ENCODE measurements at places on chromosomes 1 and 21. TPM values are rescaled to one million over a fixed set of nuclear protein-coding genes. Genes with fewer than 3 reads are reported as not detected.

Gene FMO5
- total RNA-seq, result 7.7 TPM

Gene ANXA9
- total RNA-seq, result 1.3 TPM

Gene DENND2C
- total RNA-seq, result 3.7 TPM

Gene PTPRC
- 58.4 TPM for total RNA-seq

Gene BGLAP
- not detected for total RNA-seq

Gene GBP6
- not detected for total RNA-seq

Gene DISC1
- 21.6 TPM for total RNA-seq

Gene CNR2
- not detected for total RNA-seq

Gene PTGFR
- 7.5 TPM for total RNA-seq

Gene TDRD5
- total RNA-seq, result 1.5 TPM

Gene HMGB4
- total RNA-seq, result not detected

Gene HMGCS2
- not detected for total RNA-seq

Gene OLFML2B
- total RNA-seq, result 43.3 TPM

Gene B3GALT2
- 0.65 TPM for total RNA-seq

Gene OR2L2
- not detected for total RNA-seq

Gene NBPF10
- 0.98 TPM for total RNA-seq

Gene OR2L13
- total RNA-seq, result not detected

Gene LEMD1
- not detected for total RNA-seq

Gene SMAP2
- 88.1 TPM for total RNA-seq

Gene NR1I3
- not detected for total RNA-seq

All from subcutaneous adipose tissue (tissue), 4 donors.